HuH-7 (cell line): ENCODE measurements at places on chromosomes 4 and X.

GRCh38 chr4:138114434-138114833 lies 127.7 kb downstream of the SLC7A11 start:
- no peak for DNase-seq

- DNase-seq: no peak
Observed at GRCh38 chrX:3960952-3961351, 247.5 kb upstream of the PRKX start.

GRCh38 chr4:183858011-183858615 lies 47.0 kb upstream of the STOX2 start:
- DNase-seq: no peak

DNA sequence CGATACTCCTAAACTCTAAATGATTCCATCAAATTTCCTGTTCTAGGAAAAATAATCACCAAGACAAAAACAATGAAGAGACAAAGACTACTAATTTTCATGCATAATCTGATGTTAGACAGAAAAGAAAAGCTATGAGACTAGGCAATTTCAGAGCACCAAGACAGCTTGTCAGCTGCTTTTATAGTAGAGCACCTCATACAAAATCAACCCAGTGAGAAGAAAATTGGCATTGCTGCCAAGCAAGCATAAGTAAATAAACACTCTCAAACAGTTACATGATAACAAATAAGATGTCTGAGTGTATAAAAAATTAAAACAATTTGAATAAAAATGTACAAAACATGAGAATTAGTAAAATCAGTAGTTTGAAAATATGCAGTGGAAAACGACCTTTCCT lies 1544.6 kb downstream of the C4orf33 start:
- DNase-seq: no peak

GRCh38 chr4:3418029-3418762 lies 23.6 kb upstream of the HGFAC start:
- no peak for DNase-seq

- DNase-seq: no peak
Observed at GRCh38 chrX:96027407-96027806, 657.2 kb upstream of the DIAPH2 start.

DNA sequence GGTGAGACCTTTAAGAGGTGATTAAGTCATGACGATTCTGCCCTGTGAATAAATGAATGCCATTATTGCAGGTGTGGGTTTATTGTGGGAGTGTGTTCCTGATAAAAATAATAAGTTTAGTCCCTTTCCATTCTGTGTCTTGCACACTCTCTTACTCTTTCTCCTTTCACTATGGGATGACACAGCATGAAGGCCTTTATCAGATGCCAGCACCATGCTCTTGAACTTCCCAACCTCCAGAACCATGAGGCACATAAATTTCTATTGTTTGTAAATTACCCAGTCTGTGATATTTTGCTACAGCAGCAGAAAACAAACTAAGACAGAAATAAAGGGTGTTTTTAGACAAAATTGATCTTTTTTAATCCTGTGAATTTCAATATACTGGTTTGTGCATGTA lies 10.5 kb downstream of the SFRP2 start:
- DNase-seq: no peak

GRCh38 chr4:141686879-141687278 lies 50.5 kb downstream of the IL15 start:
- no peak for DNase-seq

- DNase-seq: no peak
Observed at GRCh38 chrX:40543661-40544328, 37.0 kb upstream of the ATP6AP2 start.

- peak; percentile 24 for DNase-seq
Observed at GRCh38 chr4:138680989-138681604, 334.5 kb upstream of the NOCT start.

GRCh38 chr4:6087669-6088341 lies 69.6 kb upstream of the C4orf50 start:
- DNase-seq: peak; percentile 32

GRCh38 chr4:26308568-26308967 lies 12.2 kb upstream of the RBPJ start:
- DNase-seq: no peak

DNA sequence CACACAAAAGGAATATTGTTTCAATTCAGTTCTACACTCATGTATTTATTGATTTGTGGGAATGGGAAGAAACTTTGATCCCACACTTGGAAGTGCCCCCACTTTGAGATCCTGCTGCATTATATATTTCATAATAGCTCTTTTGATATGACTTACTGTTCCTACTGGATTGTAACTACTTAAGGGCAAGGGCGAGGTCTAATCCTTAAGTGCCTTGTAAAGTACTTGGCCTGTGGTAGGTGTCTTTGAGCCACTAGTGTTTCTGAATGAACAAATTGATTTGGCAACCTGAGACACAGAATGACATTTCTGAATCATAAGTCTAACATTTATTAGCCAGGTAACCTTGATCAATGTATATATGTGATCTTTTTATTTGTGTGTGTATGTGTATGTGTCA lies 767.2 kb downstream of the RAB28 start:
- DNase-seq: no peak

GRCh38 chrX:41265615-41266014 lies 68.3 kb upstream of the DDX3X start:
- DNase-seq: no peak

DNA sequence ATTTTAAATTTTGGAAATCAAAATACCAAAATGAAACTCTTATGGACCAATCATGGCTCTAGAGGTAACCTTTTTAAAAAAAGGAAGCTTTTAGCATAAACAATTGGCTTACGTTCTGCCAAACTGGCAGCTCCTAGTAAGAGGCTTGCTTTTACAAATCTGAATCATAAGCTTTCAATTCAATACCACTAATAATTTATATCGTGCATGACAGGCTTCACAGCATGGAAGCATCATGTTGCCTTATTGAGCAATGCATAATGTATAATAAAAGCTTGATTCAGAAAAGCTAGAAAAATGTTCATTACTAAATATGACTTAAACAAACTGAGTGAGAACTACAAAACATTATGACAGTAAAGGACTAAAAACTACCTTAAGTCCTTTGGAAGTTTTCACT lies 280.9 kb downstream of the IQCM start:
- no peak for DNase-seq

- no peak for DNase-seq
Observed at GRCh38 chr4:168841672-168842019, 168.4 kb downstream of the CBR4 start.

DNA sequence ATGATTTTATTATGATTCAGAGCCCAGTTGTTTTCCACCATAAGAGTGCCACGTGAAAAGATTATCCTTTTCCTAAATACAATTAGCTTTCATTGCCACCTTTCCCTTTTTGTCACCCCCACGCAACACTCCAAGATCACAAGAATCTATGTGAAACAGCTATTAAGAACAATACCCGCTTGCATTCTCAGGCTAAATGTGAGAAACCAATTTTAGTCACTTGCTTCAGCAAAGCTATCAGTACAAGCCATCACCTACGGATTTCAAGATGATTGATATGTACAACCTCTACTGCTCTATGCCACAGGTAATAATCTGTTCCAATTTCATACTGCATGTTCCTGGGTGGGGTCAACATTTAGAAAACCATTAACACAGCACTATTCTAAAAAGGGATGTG lies 2.5 kb downstream of the ATP11C start:
- DNase-seq: no peak

GRCh38 chr4:26050212-26050643 lies 136.2 kb downstream of the SMIM20 start:
- no peak for DNase-seq

GRCh38 chr4:188941524-188942119 lies 802.4 kb downstream of the TRIML1 start:
- DNase-seq: no peak

GRCh38 chr4:5084911-5085475 lies 33.7 kb downstream of the STK32B start:
- DNase-seq: no peak

DNA sequence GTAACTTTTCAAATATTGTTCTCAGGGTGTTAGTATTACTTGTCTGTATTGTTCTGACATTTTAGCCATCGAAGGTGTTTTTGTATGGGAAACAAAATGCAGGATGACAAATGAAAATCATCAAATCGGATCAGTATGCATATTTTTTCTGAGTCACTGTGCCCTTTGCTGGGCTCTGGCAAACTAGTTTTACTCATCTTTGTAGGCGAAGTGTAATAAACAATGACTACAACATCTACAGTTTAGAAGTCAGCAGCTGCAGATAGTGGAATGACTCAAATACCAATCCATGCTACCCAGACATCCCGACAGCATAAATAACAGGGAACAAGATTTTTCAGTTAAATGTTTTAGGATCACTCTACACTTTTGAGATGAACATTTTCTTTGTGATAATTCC lies 557.3 kb upstream of the TENM3 start:
- DNase-seq: no peak

DNA sequence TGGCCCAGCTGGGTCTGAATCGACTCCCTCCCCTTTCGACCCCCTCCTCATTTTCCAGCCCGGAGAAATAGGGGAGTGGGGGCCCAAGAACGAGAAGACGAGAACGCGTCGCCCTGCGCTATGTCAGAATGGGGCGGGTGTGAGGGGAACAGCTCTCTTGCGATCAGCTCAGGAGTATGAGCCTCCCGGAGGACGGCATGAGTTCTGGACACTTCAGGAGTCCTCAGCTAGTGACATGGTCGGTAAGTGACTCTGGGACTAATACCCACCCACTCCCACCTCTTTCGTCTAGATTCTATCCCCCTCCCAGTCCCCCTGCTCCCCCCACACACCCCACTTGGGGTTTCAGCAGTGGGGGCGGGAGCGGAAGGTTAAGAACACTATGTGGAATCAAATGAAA lies 944 bp downstream of the KLF8 start:
- DNase-seq: no peak

- DNase-seq: no peak
Observed at GRCh38 chr4:35516102-35516501, 728.2 kb downstream of the ARAP2 start.

GRCh38 chr4:181261279-181261678 lies 981.9 kb upstream of the TENM3 start:
- DNase-seq: no peak

DNA sequence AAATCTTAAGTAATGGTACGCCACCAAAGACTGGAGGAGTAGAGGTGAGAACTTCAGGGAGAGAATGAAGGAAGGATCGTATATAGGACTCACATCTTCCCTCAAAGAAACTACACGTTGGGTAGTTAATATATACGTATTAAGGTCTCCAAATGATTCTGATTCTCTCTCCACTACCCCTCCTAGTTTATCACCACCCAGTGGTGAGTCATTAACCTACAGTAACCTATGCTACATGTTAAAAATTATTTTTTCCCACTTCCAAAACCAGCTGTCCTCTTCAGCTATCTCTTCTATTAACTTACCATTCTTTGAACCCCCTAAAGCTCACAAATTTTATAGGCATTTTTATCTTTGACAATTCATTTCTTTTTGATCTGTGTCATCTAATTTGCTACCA lies 69.7 kb downstream of the RPS6KA6 start:
- no peak for DNase-seq

DNA sequence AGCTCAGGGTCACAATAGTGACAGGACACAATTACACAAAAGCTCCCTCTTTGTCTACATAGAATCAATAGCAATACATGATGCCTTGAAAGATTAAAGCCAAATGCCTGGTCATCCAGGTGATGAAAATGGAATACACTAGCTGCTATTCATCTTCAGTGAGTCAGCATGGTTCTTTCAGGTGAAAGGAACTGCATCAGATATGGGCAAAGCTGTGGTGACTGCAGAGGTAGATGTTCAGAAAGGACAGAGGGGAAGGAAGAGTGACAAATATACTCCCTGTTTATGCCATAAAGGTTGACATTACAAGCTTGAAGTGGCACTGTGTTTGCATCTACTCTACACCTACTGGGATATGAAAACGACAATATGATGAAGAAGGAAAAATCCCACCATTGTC lies 20.0 kb upstream of the FTHL17 start:
- no peak for DNase-seq

DNA sequence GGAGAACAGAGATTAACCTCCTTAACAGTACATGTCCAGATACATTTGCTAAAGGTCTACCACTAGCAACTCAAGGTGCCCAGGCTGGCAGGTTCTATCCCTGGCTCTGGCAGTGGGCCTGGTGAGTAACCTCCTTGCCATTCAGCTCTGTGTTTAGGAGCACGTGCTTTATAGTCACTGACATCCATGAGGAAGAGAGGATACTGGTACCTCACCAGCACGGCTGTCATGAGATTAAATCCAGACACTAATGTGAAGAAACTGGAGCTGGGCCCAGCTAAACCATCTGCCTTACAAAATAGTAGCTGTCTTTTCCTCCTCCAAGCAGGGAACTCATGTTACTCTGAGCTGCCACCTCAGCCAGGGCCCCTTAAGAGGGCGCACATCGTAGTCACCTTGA lies 45.3 kb downstream of the GPRASP3 start:
- no peak for DNase-seq

DNA sequence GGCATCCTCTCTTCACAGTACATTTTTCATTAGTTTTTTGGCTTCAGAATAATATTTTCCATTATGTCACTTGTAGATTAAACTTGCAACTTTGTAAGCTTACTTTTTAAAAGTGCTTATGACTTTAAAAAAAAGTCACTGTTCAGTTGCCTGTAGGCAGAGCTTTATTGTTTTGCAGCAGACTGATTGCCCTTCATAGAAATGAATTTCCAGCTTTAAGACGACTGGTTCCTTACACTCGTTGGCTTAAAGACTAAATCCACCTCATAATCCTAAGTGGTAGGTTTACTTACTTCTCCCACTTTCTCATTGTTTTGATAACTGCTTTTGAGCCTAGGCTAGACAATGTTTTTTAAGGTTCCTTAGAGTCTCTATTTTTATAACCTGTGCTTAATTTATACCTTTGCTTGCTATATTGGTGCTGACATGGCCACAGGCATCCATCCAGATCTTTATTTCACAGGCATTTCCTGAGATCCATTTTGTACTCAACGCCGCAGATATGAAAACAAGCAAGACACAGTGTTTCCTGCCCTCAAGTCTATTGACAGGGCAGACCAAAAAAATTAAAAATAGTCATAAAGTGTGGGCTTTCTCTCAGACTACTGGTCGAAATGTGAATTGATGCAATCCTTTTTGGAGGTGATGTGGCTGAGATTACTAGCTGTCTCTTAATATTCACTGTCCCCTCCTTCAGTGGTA lies 12.6 kb upstream of the IL13RA2 start:
- no peak for DNase-seq

GRCh38 chr4:39062094-39062769 lies at the start of gene KLHL5:
Gene KLHL5 (plus strand): TSS chr4:39062232. CDS start chr4:39062653, 421 bp downstream.
- no peak for DNase-seq

GRCh38 chr4:140059159-140059558 lies 94.8 kb downstream of the MAML3 start:
- DNase-seq: no peak

GRCh38 chrX:22193851-22194659 lies 78.7 kb upstream of the CBLL2 start:
- DNase-seq: no peak

GRCh38 chr4:55125087-55125721 lies at the start of gene KDR:
Gene KDR (minus strand): TSS chr4:55125595. CDS start chr4:55125293, 302 bp downstream.
- no peak for DNase-seq
